ENCODE measurements at places on chromosomes 6 and 20. TPM values are rescaled to one million over a fixed set of nuclear protein-coding genes. Genes with fewer than 3 reads are reported as not detected.

The NRSN1 gene
- 123 TPM for polyA plus RNA-seq

The SOX18 gene
- polyA plus RNA-seq: 7.2 TPM

The ASIP gene
- not detected for polyA plus RNA-seq

The CTCFL gene
- not detected for polyA plus RNA-seq

The ANKRD66 gene
- polyA plus RNA-seq: not detected

The PLA2G7 gene
- 0.61 TPM for polyA plus RNA-seq

The ZC3H12D gene
- polyA plus RNA-seq: not detected

The MAS1 gene
- 0.15 TPM for polyA plus RNA-seq

The NMBR gene
- polyA plus RNA-seq: 0.41 TPM

The ARFGAP1 gene
- 42.2 TPM for polyA plus RNA-seq

Measured in brain (organoid and tissue), 16 donors.